ENCODE measurements at places on chromosomes 2 and 18.

GRCh38 chr2:128505575-128506526 lies 187.2 kb upstream of the HS6ST1 start:
- no peak for DNase-seq

DNA sequence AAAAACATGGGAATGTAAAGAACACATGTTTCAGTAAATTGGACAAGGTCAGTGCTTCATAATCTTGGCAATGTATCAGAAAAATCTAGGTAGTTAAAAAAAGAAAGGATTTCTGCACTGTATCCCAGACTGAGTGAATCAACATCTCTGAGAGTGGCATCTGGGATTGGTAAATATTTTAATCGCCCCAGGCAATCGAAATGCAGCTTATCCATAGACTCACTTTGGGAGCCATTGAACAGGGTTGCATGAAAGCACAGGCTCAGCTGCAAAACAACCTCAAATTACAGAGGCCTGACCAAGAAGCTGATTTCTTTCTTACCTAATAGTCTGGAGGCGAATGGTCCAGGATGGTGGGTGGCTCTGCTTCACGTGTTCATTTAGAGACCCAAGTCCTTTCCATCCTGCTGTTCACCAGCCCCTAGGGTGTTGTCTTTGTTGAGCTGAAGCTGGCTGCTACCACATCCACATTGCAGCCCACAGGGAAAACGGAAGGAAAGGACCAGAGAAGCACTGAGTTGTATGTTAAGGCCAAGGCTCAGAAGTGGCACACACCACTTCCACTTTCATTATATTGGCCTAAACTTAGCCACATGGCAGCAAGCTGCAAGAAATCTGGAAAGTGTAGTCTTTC lies 59.0 kb downstream of the MOGAT1 start:
- no peak for DNase-seq

- no peak for DNase-seq
Measured at GRCh38 chr2:101380376-101380775, 6.9 kb downstream of the CREG2 start.

GRCh38 chr2:102588213-102588939 lies 31.0 kb upstream of the SLC9A2 start:
- no peak for DNase-seq

DNA sequence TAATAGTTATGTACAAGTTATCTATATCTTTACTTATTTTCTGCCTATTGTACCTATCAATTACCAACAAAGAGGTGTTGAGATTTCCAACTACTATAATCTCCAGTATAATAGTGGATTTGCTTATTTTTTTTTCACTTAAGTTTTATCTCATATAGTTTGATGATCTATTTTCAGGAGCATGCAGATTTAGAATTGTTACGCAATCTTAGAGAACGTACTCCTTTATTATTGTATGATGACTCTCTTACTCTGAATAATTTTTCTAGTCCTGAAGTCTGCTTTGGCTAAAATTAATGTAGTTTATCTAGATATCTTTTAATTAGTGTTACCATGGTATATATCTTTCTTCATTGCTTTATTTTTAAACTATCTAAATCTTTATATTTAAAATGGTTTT lies 205.2 kb downstream of the SCG2 start:
- DNase-seq = no peak

GRCh38 chr2:70984228-70984575 lies 5.8 kb downstream of the ANKRD53 start:
- DNase-seq = no peak

GRCh38 chr2:130183512-130184373 lies 1.7 kb downstream of the MZT2B start:
- no peak for DNase-seq

DNA sequence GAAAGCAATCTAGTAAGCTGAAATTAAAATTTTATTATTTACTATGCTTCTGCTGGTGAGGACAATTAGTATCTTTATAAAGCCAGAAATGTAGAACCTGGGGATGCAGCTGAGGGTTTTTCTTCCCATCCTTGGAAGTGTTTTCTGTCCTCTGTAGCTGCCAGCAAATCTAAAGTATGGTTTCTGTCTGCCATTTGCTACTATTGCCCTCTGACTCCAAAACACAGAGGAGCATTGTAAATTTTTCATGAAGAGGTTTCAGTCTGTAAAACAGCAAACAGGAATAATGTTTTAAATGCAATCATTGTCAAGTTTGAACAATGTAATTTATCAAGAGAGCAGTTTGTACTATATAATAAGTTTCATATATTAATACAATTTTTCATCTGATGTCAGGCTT lies 258.8 kb downstream of the ZNF407 start:
- DNase-seq = no peak

DNA sequence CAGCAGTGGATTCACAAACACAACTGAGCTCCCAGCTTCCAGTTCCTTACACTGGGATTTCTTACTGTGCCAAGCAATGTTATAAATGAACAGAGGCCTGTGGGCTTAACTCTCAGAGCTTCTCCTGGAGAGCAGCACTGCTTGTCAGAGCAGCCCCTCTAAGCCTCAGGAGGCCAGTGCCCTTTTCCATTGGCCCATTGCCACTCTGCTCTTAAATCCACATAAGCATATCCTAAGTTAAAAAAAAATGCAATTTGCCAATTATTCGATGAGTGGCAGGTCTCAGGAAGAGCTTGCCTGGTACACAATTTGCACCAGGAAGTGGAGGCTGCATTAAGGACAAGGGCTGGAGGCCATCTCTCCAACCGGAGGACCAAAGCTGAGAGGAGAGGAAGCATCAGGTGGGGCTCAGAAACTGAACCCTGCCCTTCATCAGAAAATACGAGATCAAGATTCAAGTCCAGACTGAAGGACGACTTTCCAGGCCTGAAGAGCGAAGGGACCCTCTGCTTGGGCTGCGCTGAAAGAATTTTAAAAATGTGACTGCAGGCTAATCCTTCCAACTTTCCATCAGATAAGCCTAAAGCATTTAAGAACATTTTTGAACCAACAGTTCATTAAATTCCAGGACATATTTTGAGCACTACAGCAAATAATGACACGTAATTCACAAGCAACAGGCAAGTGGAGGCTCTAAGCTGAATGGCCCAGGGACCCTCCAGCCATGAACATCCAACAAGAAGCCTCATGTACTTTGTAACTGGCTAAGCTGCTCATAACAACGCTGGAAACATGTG lies 28.4 kb upstream of the PXDN start:
- DNase-seq = no peak

GRCh38 chr2:240781471-240782220 lies 38.4 kb downstream of the KIF1A start:
- no peak for DNase-seq

DNA sequence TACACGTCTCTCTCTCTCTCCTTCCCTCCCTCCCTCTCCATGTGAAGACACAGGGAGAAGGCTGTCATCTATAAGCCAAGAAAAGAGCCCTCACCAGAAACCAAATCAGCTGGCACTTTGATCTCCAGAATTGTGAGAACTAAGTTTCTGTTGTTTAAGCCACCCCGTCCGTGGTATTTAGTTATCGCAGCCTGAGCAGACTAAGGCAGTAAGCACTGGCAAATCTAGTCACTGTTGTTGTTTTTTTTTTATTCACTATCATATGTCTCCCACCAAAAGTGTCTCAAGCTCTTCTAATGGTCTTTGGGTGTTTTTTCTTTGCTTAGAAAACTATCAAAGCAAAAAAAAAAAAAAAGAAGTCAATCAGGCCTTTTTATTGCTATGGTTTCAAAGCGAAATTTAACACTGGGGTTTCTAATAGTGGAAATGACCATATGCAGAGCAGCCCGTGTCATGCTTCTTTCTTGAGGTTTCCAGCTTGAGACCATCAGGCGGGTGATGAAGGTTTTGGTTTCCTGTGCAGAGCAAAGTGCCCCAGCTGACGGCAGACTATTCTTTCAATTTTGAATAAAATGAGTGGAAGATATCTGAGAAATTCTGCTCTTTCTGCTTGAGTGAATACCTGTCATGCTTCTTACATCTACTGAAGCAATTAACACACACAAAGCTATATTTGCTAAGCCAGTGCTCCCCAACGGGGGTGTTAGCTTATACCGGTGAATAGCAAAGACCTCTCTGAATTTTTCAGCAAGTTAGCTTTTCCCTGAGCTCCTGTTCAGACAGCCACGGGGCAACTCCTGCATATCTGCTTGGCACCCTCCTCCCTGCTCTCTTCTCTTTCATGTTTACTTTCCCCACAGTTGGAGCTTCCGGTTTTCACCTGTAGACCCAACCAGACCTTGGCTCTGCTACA lies 394.1 kb upstream of the ATP5MC3 start:
- DNase-seq = no peak

GRCh38 chr2:110843496-110843895 lies 111.1 kb downstream of the ACOXL start:
- DNase-seq = no peak

- no peak for DNase-seq
Measured at GRCh38 chr18:34595690-34596089, 114.4 kb upstream of the DTNA start.

- no peak for DNase-seq
Measured at GRCh38 chr2:237320801-237321560, 93.0 kb downstream of the COL6A3 start.

GRCh38 chr2:168178520-168179324 lies 68.7 kb downstream of the STK39 start:
- DNase-seq = no peak

DNA sequence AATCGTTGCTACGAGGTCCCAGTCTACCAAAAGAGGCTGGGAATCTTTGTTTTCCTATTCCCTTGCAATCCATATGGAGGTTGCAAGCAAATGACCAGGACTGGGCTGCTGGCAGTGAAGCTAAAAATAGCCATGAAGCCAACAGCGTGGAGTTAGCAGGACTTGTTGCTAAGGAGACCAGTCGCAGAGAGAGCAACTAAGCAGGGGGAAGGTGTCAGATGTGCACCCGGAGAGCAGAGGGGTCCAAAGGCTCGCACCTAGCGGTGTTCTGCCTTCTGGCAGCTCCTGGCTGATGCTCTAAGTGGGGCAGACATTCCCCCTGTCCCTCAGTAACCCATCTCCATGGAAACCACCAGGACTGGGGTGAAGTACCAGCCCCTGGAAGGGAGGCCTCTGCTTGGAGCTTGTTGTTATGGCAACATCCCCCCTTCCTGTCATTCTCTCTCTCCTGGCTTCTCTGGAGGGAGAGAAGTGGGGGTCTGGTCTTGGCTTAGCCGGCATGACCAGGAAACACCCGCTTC lies 84.6 kb downstream of the DNMT3A start:
- no peak for DNase-seq

DNA sequence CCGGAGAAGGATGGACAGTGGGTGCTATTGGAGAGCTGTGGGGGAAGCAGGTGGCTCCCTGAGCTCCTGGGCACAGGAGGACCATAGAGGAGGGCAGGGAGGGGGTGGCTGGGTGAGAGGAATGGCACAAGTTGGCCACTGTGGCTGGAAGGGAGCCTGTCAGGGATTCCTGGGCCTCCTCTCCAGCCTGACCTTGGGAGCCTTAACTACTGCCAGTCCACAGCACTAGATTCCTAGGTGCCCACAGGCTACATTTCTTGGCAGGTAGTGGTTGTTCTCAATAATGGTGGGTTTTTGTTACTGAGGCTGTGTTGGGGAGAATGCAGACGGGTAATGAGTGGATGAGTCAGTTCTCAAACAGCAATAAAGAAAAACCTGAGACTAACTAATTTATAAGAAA lies 26.0 kb downstream of the EFHD1 start:
- DNase-seq = no peak

DNA sequence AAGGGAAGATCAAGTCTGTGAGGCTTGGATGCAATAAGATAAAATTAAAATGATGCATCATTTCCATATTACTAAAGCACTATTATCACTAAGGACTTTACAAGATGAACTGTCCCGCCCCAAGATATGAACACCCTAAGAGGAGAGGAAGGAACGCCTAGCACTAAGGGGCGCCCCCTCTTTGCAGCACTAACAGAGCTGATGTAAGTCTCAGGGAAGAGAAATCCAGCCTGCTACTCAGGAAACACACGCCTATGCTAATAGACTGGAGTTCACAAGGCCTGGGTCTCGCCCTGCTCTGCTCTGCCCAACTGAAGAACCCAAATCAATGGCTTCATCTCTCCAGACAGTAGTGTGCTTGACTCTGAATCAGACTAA lies 6.1 kb downstream of the INO80C start:
- DNase-seq = no peak

DNA sequence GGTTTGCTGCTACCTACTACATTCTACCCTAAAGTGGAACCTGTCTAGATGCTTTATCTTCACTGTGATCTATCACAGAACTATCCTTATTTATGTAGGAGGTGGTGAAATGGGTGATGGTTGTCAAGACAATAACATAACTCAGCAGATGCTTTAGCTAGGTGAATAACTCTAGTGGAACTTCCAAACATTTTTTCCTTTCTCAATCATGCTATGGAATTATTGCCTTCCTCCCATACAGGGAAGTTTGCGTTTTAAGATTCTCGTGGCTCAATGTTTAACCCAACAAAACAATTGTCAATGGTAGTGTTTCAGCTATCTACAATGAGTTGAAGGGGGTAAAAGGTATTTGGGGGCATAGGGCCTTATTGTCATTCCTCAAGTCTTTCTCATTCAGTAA lies 82.6 kb upstream of the GLI2 start:
- no peak for DNase-seq

DNA sequence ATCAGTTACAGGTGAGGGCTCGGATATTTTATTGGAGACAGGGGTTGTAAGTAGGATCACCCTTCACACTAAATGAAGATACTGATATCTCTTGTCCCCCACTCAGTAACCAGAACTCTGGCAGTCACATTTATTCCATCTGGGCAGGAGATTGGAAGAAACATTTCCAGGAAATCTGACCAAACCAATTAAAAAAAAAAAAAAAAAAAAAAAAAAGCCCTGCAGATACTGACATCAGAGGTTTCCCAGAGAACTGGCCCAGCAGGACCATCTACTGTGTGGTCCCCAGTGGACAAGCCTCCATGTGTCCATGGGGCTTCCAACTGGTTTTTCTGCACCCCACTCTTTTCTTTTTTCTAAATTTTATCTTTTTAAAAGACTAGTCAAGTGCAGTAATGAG lies 41.3 kb downstream of the SH2D6 start:
- DNase-seq = no peak

DNA sequence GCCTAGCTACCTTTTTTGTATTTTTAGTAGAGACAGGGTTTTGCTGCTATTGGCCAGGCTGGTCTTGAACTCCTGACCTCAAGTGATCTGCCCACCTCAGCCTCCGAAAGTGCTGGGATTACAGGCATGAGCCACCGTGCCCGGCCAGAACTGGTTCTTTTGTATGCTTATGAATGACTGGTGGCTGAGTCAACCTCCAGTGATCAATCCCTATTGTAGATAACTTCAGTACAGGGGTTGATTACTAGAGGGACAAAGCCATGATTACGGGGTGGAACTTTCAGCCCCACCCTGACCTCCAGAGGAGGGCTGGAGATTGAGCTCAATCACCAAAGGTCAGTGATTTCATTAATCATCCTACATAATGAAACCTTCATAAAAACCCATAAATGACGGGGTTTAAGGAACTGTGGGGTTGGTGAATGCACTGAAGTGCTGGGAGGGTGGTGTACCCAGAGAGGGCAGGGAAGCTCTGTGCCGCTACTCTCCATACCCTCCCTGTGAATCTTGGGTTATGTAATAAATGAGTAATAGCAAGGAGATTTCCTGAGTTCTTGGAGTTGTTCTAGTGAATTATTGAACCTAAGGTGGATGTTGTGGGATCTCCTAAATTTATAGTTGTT lies 281.8 kb upstream of the CXCR4 start:
- DNase-seq = no peak

GRCh38 chr2:43104763-43105162 lies 121.6 kb downstream of the ZFP36L2 start:
- DNase-seq = no peak

- DNase-seq = no peak
Measured at GRCh38 chr2:169189132-169189531, 119.8 kb downstream of the DHRS9 start.

GRCh38 chr18:56458770-56459712 lies 179.4 kb downstream of the TXNL1 start:
- DNase-seq = no peak

Measured in activated CD8-positive, alpha-beta memory T cell treated with anti-CD3 and anti-CD28 coated beads for 48 hours (primary cell).